ENCODE measurements at places on chromosomes 1 and 21.

DNA sequence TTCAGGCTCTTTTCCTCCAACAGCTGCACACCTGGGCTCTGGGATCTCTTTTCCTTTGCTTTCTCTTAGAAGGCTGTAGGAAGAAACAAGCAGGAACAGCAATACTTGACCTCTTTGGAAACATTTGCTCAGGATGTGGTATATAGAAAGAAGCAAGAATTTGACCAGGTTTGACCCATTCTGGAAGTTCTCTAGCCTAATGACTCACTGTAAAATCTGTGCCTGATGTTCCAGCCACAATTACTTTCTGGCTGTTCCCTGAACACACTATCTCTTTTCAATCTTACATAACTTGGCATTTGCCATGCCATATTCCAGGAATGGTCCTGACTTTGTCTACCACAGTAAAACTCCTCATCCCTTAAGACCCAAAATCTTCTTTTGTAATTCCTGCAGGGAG lies 419.9 kb upstream of the DAB1 start:
- no peak for DNase-seq

DNA sequence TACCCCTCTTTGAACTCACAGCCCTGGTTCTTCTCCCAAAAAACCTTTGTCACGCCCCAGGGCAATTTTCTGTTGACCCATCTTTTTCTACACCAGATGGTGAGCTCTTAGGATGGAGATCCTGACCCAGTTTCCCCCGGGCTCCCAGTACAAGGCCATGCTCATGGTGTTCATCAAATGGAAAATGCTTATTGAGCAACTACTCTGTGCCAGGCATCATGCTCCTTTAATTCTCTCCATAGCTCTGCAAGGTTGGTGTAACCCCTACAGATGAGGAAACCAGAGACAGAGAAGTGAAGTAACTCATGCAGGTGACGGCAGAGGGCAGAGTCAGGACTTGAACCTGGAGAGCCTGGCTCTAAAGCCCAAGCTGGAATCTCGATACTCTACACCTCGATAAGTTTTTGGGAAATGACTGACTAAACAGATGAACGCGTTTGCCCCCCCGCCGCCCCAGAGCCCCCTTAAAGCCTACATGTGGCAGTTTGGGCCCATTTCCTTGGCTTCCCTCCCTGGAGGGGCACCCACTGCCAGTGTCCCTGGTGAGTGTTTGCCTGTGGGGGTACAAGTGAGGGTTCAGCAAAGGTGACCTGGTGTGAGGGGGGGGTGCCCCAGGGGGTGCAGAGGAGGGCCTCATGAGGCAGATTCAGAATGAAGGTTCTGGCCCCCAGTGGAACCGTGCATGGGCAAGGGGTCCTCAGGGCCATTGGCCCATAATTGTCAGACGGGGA lies 30.2 kb upstream of the RUNX3 start:
- DNase-seq: no peak

GRCh38 chr1:201363467-201363866 lies 14.0 kb downstream of the TNNT2 start:
- no peak for DNase-seq

GRCh38 chr21:29257701-29258100 lies 41.0 kb upstream of the BACH1 start:
- DNase-seq: no peak

GRCh38 chr21:39196838-39197237 lies 13.6 kb upstream of the PSMG1 start:
- DNase-seq: no peak

DNA sequence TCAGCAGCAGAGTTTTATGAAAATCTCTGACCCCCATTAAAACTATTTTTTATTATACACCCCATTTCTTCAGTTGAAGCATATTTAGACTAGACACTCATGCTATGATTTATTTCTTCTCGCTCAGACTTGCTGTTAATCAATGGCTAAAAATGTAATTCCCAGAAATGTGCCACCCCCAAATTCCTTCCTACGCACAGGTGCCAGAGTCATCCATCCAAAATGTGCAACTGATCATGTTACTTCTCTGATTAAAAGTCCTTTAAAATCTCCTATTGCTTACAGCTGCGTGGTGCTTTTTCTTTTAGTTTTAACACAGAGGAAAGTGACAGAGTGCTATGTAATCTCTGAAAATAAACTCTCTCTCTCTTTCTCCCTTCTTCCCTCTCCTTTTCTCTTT lies 954.4 kb downstream of the NCAM2 start:
- DNase-seq: no peak

DNA sequence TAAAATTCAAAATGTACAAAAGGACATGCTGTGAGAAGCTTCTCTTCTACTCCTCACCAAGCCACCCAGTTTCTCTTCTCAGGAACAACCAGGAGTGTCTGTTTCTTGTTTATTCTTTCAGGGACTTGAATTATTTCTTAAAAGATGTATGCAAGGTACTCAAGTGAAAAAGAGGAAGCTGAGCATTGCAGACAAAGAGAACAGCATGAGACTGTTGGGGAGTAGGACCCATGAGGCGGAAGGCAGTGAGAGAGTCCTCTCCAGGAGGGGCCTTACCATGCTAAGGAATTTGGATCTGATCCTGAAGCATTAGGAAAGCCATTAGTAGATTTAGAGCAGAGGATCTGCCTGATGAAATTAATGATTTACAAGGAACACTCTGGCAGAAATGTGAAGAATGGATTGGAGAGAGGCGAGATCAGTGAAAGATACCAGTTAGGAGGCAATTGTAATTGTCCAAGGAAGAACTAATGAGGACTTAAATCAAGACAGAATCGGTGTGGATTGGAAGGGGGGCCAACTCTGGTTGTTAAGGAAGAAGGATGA lies 14.7 kb upstream of the SSX2IP start:
- no peak for DNase-seq

DNA sequence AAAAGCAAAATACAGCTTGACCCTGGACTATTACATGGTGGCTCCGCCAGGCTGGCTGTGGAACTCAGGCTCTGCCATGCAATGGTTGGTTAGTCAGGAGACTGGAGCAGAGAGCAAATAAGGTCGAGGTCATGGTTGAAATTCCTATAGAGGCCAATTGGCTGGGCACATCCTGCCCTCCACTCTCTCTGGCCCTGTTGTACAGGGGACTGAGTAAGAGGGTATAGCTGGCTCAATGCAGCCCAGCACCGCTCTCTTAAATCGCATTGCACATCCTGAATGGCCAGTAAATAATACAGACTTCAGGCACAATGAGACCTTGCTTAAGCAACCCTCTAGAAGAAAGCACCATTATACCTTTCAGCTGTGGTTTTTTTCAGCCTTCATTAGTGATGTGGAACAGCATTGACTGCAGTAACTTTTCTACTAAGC lies 59.3 kb upstream of the PPP2R5A start:
- no peak for DNase-seq

All from esophagus squamous epithelium (tissue), 5 donors.